Activated CD8-positive, alpha-beta memory T cell treated with anti-CD3 and anti-CD28 coated beads, Interleukin-2, amount 50 U/mL, for 4 hours (primary cell): ENCODE measurements at places on chromosomes 2 and 18.

DNA sequence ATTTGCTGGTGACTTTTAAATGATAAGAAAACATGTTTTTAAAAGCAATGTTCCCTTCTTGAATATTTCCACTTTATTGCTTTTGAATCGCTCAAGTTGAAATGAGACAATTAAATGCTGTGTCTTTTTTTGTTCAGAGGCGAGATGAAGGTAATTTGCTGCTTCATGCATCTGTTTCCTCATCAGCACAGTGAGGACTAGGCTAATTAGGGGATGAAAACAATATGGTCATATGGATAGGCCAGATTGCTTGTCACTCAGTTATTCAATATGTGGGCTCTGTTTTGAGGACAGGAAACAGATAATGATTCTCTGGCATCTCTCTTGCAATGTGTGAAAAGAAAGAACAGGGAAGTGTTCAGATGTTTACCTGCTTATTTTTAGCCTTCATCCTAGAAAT is 61.0 kb downstream of the ERBB4 start:
- no peak for DNase-seq

- no peak for DNase-seq
These were observed 407.8 kb downstream of the CDH2 start for GRCh38 chr18:27769152-27769551.

- no peak for DNase-seq
These were observed 628 bp downstream of the CREG2 start for GRCh38 chr2:101386599-101387150.

DNA sequence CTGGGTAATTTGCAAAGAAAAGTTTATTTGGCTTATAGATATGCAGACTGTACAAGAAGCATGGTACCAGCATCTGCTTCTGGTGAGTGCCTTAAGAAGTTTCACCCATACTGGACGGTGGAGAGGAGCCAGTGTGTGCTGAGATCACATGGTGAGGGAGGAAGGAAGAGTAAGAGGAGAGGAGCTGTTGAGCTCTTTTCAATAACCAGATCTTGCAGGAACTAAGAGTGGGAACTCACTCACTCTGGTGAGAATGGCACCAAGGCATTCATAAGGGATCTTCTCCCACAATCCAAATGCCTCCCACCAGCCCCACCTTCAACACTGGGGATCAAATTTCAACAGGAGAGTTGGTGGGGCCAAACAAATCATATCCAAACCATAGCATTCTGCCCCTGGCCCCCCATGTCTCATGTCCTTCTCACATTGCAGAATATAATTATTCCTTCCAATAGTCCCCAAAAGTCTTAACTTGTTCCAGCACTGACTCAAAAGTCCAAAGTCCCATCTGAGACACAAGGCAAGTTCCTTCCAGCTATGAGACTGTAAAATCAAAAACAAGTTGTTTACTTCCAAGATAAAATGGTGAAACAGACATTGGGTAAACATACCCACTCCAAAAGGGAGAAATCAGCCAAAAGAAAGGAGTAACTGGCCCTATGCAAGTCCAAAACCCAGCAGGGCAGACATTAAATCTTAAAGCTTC is 11.7 kb upstream of the TMEM37 start:
- DNase-seq, result no peak

DNA sequence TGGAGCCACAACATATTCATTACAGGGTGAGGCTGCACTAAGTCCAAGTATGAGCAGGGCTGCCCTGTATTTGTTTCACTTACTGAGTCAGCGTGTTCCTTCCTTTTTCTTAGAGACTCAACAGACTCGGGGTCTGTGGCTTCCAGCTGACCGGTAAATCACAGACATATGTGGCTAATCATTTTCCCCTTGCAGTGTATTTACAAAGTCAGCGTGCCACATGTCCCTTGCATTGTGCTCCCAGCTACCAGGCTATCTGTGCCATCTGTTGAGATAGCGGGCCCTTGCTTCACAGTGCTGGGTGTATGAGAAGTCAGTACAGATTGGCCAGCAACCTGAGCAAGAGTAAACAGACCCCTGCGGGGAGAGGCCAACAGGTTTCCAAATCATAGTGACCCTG is 254.3 kb downstream of the LRRTM1 start:
- DNase-seq, result no peak

GRCh38 chr2:14554849-14555545 is 77.5 kb upstream of the LRATD1 start:
- no peak for DNase-seq

GRCh38 chr2:9408641-9409151 is 14.6 kb downstream of the ITGB1BP1 start:
- no peak for DNase-seq

- no peak for DNase-seq
These were observed 113.4 kb downstream of the COPS8 start for GRCh38 chr2:237199082-237199481.

- DNase-seq, result no peak
These were observed 1112.7 kb upstream of the NRXN1 start for GRCh38 chr2:52144590-52144989.

DNA sequence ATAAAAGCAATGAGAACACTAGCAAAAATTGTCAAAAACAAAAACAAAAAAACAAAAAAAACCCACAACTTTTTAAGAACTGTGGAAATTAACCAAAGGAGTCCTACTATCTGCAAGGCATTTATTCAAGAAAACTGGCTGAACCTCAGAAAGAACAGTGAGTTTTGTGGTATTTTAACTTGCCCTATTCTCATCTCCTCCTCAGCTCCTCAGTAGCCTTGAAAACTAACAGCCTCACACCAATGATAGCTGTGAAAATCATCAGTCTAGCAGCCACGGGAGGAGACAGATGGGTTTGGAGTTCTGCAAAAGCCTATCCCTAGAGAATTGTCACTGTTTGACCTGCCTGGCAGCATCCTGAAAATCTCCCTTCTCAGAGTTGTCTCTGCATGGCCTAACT is 20.1 kb upstream of the DNER start:
- no peak for DNase-seq

- DNase-seq, result no peak
These were observed 89.0 kb downstream of the MARCHF4 start for GRCh38 chr2:216283038-216283900.

DNA sequence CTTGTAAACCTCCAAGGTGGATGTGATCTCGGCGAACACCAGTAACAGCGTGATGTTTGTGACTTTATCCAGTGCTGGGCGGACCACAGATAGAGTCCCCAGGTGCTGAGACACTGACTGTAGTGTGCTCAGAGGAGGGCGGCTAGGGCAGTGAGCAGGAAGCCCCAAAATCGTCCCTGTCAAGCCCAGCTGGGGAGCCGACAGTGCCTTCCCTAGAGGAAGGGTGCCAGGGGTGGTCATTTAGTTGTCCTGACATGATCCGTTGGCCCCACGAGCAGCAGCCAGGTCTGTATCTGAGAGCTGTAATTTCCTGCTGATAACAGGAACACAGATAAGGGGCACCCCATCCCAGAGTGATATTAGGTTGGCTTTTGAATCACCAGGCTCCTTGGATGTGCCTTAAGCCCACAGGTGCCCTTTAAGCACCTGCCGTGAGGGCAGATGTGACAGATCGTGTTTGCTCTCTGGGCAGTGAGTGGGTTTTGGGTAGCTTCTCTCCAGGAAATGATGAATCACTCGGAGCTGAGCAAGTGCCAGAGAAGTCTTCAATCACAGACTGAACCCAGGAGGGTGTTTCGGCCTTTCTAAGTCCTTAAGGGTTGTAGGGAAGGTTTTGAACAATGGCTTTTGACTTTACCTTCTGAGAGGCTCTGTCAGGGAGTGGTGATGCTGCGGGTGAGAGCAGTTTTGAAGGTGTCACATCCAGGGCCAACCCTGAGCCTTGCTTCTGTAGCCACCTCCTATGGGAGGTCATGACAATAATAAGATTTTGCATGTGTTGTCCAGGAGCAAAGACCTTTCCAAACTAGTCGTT is 7.7 kb downstream of the LPIN1 start:
- DNase-seq, result peak; percentile 69

DNA sequence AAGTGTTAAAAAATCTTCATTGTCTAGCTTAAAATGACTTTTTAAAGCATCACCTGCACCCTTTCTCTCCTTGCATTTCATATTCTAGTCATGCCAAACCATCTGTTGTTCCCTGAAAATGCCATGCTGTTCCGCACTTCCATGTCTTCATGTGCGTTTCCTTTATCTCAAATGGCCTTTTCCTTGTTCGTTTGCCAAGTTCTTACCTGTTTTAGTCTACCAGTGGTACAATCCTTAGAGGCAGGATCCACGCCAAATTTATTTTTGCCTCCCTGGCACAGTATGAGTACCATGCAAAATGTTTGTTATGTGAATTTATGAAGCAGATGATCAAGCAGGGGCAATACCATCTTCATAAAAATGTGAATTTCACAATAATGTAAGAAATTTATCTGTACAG is 37.0 kb downstream of the TMEFF2 start:
- no peak for DNase-seq

DNA sequence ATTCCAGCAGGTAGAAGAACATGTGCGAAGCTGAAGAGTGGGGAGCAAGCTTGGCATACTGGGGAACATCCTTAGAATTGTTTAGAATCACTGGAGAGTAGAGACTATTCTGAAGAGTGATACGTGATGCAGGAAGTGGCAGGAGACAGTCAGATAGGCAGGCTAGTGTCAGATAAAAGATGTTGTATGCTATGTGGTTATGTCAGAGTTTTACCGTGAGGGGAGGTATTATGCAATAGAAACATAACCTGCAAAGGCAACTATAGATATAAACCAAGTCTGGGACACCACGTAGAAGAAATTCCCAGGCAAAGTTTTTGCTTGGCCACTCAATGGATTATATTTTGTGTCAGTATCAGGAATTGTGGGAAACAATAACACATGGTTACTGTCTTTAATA is 62.0 kb upstream of the ZSWIM2 start:
- no peak for DNase-seq

- no peak for DNase-seq
These were observed 9.1 kb downstream of the KLF7 start for GRCh38 chr2:207156451-207157161.

DNA sequence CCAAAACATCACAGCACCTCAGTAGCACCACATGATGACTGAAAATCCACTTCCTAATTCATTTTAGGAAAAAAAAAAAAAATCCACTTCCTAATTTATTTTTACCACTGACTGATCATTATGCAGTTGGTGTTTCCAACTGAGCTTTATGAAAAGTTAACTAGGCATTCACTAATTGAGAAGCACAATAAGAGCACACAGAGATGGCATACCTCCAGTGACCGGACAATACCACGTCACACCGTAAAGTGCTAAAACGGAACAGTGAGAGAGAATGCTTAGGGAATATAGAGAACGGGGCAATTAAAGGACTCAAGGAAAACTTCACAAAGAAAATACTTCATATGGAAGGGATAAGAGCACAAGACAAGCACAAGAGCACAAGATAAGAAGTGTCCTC is 212.5 kb downstream of the NBAS start:
- no peak for DNase-seq

- peak; percentile 46 for DNase-seq
These were observed 13.1 kb upstream of the ACTR3 start for GRCh38 chr2:113876503-113877387.

DNA sequence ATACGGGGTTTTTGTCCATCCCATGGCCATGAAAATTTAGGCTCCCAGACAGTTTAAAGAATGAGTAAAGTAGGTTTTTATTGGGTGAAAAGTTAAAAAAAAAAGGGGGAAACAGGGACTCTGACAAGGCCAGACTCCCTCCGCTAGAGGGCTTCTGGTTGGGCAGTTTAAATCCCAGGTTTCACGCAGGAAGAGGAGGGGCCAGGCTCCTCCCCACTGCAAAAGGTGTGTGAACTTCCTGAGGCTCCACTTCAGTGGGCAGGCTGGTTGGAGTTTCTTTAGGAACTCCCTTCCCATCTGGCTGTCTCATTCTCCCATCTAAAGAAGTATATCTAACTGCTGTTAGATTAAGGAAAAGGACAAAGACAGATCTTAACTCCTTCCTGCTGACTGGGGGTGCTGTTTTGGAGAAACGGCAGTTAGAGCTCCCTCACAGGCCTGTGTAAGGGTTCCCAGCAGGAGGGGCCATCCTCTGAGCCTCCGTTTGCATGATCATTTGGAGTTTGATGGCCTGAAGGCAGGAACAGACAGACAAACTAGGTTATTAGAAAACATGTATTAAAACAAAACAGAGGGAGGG is 1160.7 kb downstream of the CNTNAP5 start:
- DNase-seq, result no peak

DNA sequence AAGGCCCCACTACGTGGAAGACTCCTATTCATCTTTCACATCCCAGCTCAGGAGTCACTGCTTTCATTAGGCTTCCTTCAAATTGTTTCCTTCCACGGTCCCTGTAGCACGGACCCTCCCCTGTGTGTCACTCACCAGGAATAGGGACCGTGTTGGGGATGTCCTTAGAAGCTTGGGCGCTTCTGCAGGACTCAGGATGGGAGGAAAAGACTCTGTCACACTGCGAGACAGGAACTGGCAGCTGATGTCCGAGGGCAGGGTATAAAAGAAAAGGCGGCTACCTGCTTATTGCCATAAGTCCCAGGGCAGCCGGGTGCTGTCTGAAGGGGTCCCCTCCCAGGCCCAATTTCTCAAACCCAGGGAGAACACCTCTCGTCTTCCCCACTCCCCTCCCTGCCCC is 79.1 kb downstream of the BCL2L11 start:
- DNase-seq, result no peak

DNA sequence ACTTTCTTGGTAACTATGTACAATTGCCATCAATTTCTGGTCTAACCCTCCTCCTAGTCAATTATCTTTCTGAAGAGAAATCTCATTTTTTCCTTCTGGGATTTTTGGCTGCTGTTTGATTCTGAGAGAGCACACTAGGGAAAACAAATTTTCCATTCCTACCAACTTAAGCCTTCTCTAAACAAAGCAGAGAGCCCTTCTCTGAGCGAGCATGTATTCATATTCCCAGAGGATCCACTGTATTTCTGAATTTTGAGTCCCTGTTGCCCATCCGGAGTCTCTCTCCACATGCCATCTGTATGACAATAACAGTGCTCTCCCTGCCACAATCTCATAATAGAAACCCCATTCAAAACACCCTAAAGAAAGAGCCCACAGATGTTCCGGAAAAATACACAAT is 78.5 kb downstream of the MAIP1 start:
- DNase-seq, result no peak

GRCh38 chr2:19176977-19177376 is 181.4 kb downstream of the OSR1 start:
- no peak for DNase-seq

DNA sequence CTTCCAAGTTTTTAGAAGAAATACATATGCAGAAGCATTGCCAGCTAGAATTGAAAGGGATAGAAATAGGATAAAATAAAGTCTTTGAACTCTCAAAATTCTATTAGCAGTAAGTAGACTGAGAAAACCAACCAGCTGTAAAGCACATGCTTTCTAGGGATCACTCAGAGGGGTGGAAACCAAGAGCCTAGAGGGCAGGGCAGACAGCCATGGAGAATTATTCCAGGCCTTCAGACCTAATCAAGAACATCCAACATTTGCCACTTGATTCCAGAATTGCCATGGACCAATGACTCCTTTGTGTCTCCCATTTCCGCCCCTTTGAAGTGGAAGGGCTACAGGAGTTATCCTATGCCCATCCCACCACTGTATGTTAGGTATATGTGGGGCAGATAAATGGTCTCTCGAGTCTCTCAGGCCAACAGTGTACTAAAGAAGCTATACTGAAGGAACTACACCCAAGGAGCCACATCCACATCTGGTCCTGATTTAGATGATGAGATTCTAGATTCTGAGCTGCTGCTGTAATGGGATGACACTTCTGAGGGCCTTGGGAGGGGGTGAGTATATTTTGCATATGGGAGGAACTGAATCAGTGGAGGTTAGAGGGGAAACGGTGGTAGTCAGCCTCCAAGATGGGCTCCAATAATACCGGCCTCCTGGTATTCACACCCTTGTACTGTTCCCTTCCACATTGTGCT is 4.0 kb downstream of the FARSB start:
- no peak for DNase-seq

GRCh38 chr2:45237850-45238542 is 228.7 kb upstream of the SIX2 start:
- DNase-seq, result no peak

GRCh38 chr2:230453006-230453405 is 37.0 kb downstream of the SP100 start:
- DNase-seq, result no peak
